ENCODE measurements at places on chromosomes 16 and 17. TPM values are rescaled to one million over a fixed set of nuclear protein-coding genes. Genes with fewer than 3 reads are reported as not detected.

DNA sequence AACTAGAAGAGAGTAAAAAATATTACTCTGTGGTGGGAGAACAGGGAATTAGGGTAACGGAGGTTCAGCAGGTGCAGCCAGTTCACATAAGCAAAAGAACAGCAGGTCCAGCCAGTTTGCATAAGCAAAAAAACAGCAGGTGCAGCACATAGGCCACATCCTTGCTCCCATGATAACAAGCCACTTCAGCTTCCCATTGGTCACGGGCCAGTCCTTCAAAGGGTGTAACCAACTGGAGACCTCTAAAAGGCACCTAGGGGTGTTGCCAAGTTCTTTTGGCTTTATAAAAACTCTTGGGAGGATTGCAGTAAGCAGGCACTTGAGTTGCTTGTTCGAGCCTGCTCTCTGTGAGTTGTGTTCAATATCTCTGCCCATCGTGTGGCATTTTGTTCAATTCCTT, 488.1 kb downstream of the XYLT1 start:
- DNase-seq = no peak
- H3K27ac ChIP-seq = no peak overlapping the region
- H3K36me3 ChIP-seq = no peaks in the 10 kb centered on the region
- no peak overlapping the region for H3K4me3 ChIP-seq
- H3K4me1 ChIP-seq = no peaks in the 10 kb centered on the region

DNA sequence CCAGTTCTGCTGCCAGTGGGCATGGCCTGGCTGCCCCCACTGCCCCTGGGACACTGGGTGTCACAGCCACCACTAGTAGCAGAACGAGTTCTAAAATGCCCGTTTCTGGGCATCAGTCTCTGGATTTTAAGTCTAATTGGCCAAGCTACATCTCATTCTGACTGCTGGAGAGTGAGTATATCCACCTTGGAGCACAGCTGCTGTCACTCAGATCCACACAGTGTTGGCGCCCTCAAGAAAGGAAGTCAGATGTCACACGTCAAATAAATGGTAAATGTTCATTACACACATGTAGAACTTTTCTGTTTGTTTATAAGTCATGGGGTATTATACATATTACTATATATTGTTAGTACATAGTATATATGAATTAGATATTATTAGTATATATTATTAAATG, 19.4 kb downstream of the GNGT2 start:
- H3K27ac ChIP-seq = no peak overlapping the region
- no peak for DNase-seq
- H3K4me1 ChIP-seq = peaks cover 10% of the 10 kb centered on the region
- no peaks in the 10 kb centered on the region for H3K27me3 ChIP-seq

SLC5A10 gene
- not detected for total RNA-seq

- no peaks in the 10 kb centered on the region for H3K27me3 ChIP-seq
- no peak for DNase-seq
- H3K36me3 ChIP-seq = no peaks in the 10 kb centered on the region
- no peak overlapping the region for H3K4me3 ChIP-seq
- peaks cover 38% of the 10 kb centered on the region for H3K4me1 ChIP-seq
Measured at GRCh38 chr16:53507464-53508179, 4.6 kb upstream of the AKTIP start.

GRCh38 chr16:81738783-81739496, 40.2 kb upstream of the PLCG2 start:
- H3K27ac ChIP-seq = no peak overlapping the region
- no peak for DNase-seq
- no peak overlapping the region for H3K4me3 ChIP-seq
- no peaks in the 10 kb centered on the region for H3K27me3 ChIP-seq
- no peaks in the 10 kb centered on the region for H3K36me3 ChIP-seq

- H3K36me3 ChIP-seq = no peaks in the 10 kb centered on the region
- H3K27me3 ChIP-seq = no peaks in the 10 kb centered on the region
- DNase-seq = peak; percentile 13
- H3K4me1 ChIP-seq = no peaks in the 10 kb centered on the region
Measured at GRCh38 chr17:6269478-6269877, 165.4 kb downstream of the AIPL1 start.

CYLD gene
- 16.5 TPM for total RNA-seq

DNA sequence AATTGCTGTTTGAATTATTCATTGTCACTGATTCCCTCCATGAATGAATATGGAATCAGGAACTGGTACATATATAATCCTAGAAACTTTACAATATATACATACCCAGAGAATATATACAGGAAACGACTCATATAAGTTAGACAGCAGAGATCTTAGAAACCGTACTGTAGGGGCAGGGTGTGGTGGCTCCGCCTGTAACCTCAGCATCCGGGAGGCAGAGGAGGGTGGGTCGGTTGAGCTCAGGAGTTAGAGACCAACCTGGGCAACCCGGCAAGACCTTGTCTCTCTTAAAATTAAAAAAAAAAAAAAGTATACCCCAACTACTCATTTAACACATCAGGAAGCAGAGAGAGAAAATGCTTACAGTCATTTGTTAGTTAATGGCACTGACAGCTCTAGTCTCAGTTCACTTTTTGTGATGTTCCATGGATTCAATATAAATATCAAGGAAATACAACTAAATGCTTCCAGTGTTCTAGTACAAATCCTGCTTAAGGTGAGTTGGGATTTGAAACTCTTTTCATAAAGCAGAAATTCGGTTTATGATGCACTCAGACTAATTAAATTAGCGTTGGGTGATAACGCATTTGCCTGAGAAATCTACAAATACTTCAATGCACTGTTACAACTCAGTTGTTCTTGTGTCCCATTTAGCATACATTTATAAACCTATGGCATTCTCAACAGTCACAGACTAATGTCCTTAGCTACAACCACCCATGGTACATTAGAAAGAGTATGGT, 5.6 kb downstream of the GLG1 start:
- DNase-seq = no peak
- H3K27me3 ChIP-seq = no peaks in the 10 kb centered on the region
- no peak overlapping the region for H3K27ac ChIP-seq
- peaks cover 53% of the 10 kb centered on the region for H3K4me1 ChIP-seq
- H3K36me3 ChIP-seq = no peaks in the 10 kb centered on the region
- H3K4me3 ChIP-seq = no peak overlapping the region

CPHXL2 gene
- total RNA-seq = not detected

- H3K27me3 ChIP-seq = peaks cover 15% of the 10 kb centered on the region
- H3K36me3 ChIP-seq = no peaks in the 10 kb centered on the region
- no peak for DNase-seq
Measured at GRCh38 chr17:80981062-80981902, 10.4 kb upstream of the CHMP6 start.

GRCh38 chr17:35359398-35359797, 14.0 kb downstream of the SLFN11 start:
- H3K27ac ChIP-seq = no peak overlapping the region
- no peaks in the 10 kb centered on the region for H3K36me3 ChIP-seq
- DNase-seq = no peak
- no peaks in the 10 kb centered on the region for H3K4me1 ChIP-seq

HOXB4 gene
- total RNA-seq = 0.26 TPM

DNA sequence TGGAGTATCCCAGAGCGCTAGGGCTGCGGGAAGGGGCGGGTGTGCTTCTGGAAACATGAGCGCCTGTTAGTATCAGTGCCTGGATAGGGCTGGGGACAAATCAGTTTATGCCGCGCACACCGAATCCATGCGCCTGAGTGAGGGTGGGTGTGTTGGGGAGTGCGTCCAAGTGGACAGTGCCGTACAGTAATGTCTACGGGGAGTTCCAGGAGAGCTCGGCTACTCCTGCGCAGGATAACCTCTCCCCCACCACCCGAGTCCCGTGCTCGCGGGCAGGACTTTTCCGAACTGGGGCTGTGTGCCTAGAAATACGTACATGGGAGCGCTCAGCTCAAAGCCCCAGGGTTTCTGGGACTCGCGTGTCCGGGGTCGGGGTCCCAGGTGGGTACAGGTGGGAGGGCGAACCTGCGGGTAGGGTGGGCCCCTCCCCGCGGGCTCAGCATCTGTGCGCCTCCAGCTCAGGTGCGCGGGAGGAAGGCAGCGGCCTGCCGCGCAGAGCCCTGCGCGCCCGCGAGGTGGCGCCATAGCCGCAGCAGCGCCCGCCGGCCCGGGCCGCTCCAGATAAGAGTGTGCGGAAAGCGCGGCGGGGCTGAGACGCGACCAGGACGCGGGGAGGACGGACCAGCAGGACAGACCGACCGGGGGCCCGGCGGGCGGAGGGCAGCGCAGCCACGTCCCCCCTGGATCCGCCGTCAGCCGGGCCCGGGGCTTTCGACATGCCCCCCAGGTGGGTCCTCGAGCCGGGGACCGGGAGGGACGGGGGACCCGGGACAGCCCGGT, at the start of gene HIC1:
Gene HIC1, plus strand, starts transcription at position 592 of the 780 bp plus-strand sequence. CDS start 1,588 bp downstream, outside the sequence.
- no peak within 1 kb of the TSS for H3K4me3 ChIP-seq
- H3K27ac ChIP-seq = peak within 1 kb of the TSS; percentile 52
- no peaks in the 10 kb centered on the region for H3K36me3 ChIP-seq
- no peaks in the 10 kb centered on the region for H3K27me3 ChIP-seq

GRCh38 chr17:81160306-81160705, 5.0 kb upstream of the PVALEF start:
- H3K27ac ChIP-seq = no peak overlapping the region
- H3K4me3 ChIP-seq = no peak overlapping the region
- H3K4me1 ChIP-seq = peaks cover 56% of the 10 kb centered on the region
- no peaks in the 10 kb centered on the region for H3K27me3 ChIP-seq
- no peaks in the 10 kb centered on the region for H3K36me3 ChIP-seq

- peak overlapping the region; percentile 93 for H3K27ac ChIP-seq
- H3K27me3 ChIP-seq = no peaks in the 10 kb centered on the region
- H3K4me1 ChIP-seq = peaks cover 71% of the 10 kb centered on the region
- no peak overlapping the region for H3K4me3 ChIP-seq
Measured at GRCh38 chr17:77372444-77373298, 231.9 kb downstream of the SEC14L1 start.

DNA sequence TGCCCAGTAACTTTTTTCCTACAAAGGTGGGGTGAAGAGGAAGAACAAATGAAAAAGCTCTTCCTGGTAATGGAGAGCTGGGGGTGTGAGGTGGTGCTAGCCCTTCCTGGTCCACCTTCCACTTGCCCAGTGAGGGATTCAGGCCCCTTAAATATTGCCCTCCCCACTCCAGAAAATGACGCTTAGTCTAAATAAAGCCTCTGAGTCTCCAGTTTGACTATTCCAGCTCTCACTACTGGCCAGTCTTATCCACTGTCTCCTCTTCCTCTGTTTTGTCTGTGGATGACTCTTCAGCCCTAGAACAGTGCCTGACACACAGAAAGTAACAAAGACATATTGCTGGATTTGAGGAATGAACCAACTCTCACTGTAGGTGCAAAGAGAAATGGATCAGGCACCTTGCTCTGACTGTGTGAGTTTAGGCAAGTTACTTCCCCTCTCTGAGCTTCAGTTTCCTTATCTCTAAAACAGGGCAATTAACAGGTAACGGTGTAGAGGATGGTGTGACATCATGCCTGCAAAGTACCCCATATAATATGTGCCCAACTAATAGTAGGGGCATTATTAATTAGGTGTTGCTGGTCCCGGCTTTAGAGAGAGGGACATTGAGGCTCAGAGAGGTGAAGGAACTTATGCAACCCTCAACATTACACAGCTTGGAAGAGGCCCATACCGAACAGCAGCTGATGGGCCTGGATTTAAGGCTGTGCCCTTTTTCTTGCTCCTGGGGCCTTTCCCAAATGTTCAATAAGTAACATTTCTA, 21.3 kb downstream of the ZNF385C start:
- H3K4me1 ChIP-seq = peaks cover 9% of the 10 kb centered on the region
- no peaks in the 10 kb centered on the region for H3K36me3 ChIP-seq
- H3K4me3 ChIP-seq = no peak overlapping the region
- H3K27ac ChIP-seq = no peak overlapping the region
- DNase-seq = no peak

CCL11 gene
- total RNA-seq = not detected

SEPTIN12 gene
- not detected for total RNA-seq

DNA sequence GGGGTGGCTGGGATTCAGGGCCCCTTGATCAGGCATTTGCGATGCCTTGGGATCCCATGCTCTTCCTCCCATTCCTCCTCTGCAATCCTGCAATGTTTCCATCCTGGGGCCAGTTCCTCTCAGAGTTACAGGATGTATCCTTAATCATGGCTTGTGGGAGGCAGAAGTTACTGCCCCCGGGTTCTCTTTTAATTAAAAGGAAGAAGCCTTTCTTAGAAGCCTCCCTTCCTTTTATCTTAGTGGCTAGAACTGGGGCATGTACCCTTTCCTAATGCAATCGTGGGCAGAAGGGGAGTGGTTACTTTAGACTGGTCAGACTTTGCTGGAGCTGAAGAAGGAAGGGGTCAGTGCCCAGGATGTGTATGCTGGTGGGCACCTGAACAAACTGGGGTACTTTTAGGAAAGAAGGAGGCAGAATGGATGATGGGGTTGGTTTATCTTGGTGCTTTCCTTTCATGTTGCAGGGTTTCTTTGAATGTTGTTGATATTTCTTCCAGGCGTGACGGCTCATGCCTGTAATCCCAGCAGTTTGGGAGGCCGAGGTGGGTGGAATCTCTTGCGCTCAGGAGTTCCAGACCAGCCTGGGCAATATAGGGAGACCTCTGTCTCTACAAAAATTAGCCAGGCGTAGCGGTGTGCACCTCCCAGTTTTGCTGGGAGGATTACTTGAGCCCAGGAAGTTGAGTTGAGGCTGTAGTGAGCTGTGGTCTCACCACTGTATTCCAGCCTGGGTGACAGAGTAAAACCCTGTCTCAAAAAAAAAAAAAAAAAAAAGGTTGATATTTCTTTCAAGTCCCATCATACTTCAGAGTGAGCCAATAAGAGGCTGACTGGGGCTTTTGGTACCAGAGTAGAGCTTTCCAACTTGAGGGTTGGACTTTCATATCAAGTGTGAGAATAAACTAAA, 13.2 kb upstream of the SPN start:
- H3K36me3 ChIP-seq = no peaks in the 10 kb centered on the region
- no peaks in the 10 kb centered on the region for H3K4me1 ChIP-seq
- H3K4me3 ChIP-seq = no peak overlapping the region

DNA sequence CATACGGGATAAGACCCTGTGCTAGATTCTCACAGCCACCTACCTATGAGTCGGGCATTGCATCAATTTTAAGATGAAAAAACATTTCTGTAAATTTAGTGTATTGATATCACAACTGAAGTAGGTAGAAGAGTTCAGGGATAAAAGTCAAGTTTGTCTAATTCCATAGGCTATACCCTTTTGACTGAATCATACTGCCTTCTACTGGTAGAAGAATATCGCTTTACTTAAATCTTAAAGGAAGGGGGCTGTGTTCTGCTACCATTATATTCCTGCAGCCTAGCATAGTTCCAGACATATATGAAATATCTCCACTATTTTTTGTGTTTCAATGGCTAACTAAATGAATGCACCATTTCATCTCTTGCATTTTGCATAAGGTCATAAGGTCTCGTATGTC, 1128.6 kb downstream of the CDH8 start:
- no peaks in the 10 kb centered on the region for H3K27me3 ChIP-seq
- no peak for DNase-seq
- no peak overlapping the region for H3K27ac ChIP-seq
- H3K36me3 ChIP-seq = no peaks in the 10 kb centered on the region
- no peaks in the 10 kb centered on the region for H3K4me1 ChIP-seq
